Activated CD4-positive, alpha-beta T cell treated with anti-CD3 and anti-CD28 coated beads, Interleukin-10, Interleukin-2, amounts not matched to agents 100 ng/mL and 50 ng/mL, durations not matched to agents 16 hours and 8 hours (primary cell): ENCODE measurements at places on chromosomes 7 and 10.

GRCh38 chr10:51620131-51620530 lies 79.3 kb downstream of the CSTF2T start:
- DNase-seq, result no peak

GRCh38 chr10:5654218-5654755 lies 12.1 kb downstream of the ASB13 start:
- no peak for DNase-seq

- DNase-seq, result no peak
These were observed 78.4 kb downstream of the PDE1C start for GRCh38 chr7:31991846-31992245.

DNA sequence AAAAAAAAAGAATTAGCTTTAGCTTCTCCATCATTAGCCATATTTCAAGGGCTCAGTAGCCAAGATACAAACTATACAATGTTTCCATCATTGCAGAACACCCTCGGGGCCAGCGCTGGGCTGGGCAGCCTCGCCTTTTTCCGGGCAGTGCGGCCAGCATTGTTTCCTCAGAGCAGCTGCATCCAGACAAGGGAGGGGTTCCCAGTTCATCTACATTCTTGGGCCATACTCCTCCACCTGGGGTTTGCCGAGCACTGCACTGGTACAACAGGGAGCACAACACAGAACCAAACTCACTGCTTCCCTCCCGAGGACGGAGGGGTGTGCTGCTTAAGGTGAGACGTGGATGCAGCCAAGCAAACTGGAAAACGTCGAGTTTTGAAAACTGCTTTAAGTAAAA lies 2.4 kb upstream of the PKD1L1 start:
- no peak for DNase-seq

- DNase-seq, result peak; percentile 99
These were observed 68.1 kb upstream of the CDK6 start for GRCh38 chr7:92904244-92905131.

GRCh38 chr10:99579971-99580370 lies 40.3 kb downstream of the SLC25A28 start:
- no peak for DNase-seq
